AG08395 (cell line): ENCODE measurements at places on chromosomes 5 and 9.

DNA sequence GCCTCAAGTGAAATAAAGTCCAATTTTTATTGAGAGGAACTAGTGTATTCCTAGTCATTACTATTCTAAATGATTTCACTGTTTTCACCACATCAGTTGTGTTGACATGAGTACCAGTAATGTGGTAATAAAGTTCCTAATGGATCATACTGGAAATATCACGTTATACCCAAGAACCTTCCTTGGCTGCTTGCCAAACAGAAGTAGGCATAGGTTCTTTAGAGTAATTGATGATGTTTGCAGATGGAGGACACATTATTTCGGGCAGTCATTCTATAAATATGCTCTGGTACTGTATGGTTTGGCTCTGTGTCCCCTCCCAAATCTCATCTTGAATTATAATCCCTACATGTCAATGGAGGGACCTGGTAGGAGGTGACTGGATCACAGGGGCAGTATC, 15.1 kb downstream of the SNCAIP start:
- DNase-seq = no peak

DNA sequence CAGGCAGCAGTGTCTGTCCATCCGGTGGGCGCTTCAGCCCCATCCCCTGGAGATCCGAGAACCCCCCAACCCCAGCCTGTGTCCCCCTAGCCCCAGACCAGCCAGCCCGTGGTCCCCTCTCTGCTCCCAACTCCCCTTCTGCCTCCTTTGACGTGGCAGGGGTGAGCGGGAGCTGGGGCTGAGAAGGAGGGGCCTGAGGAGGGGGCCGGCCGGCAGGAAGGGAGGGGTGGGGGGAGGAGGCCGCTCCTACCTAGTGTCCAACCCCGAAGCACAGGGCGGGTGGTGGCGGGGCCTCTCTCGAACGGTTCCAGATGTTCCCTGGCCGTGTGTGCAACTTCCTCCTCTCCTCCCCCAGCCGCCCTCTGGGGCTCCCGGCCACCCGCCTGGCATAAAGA, 31.0 kb downstream of the GOLGA2 start:
- peak; percentile 92 for DNase-seq

DNA sequence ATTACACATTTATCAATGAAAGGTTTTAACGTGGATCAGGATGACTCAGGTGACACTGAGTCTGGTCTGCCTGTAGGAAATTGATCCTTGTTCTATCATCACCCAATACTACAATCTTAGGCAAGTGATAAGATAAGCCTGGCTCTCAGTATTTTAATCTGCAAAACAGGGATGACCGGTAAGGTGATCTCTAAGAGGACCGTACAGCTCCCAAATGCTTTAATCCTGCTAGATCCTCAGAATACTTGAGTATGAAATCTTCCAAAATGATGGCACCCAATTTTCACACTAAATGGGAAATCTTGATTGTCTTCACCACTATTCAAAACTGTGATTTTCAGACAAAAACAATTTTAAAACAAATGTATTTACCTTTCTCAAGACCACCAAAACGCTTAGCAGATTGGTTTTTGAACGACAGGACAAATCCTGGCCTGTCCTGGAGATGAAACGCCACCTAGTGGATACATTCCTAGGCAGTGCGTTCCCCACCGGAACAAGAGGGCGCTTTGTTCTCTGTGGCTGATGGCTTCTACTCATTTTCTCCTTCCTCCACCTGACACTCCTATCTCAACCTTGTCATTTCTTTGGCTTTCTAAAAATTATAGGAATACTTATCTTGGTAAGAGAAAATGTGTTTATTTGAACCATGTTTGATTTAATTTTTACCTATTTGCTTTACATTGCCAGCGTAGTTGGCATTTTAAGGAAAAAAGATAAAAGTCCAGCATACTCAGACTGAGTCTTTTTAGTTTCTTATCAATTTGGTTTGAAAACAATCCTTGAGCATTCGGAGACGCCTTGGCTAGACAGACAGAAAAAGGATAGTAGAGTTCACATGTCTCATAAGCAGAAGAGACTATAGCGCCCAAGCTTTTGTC, 41.2 kb upstream of the VCAN start:
- peak; percentile 54 for DNase-seq

DNA sequence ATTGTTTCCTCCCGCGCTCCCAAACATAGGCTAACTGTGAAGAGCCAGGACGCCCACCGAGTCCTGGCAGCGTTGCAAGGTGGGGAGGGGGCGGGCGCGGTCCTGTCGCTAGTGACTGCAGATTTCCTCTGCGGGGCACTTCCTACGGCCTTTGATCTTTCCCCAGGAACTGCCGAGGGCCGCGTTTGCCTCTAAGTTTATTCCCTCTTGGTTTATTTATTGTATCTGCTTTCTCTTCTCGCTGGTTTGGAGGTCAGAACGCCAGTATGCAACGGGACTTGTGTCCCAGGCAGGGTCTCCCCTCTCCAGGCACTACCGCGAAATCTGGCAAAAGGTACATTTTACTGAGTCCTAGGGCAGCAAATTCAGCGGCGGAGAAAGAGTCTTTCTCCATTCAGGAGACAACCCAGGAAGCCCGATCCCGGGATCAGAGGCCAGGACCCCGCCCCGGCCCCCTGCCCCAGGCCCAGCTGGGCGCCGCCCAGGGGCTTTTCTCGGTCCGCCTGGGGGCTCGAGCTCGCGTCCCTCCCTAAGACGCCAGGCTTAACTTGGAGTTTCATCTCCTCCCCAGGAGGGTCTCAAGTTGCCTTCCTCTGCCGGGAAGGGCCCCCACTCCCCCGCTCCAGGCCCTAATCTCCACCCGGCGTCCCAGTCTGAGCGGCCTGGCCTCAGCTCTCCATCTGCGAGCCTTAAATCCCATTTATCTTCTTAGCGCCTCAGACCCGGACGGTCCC, 884 bp upstream of the EGFLAM start:
- DNase-seq = no peak

- no peak for DNase-seq
Measured at GRCh38 chr9:131661568-131662288, 78.1 kb downstream of the RAPGEF1 start.

DNA sequence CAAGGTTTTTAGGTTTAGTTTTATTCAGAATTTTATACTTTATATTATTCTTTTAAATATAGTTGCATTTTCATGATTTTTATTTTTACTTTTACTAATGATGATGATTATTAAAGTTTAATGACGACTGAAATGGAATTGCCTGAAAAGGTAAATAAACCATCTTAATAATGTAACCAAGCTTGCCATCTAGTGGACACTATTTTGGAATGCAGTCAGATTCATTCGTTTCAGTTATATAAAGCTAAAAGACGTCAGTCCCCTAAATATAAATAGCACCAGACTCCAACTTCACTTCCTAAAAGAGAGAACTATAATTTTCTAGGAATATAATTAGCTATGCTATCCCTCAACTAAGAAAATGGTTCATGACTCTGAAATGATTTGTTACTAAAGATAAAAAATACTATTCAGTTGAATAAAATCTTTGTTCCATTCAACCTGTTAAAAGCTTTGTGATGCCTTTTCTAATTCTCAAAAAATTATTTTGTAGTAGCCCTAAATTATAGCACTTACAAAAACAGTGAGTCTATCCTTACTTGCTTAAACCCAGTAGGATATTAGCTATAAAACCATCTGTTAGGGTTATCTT, 19.9 kb downstream of the ABITRAM start:
- DNase-seq = peak; percentile 54

DNA sequence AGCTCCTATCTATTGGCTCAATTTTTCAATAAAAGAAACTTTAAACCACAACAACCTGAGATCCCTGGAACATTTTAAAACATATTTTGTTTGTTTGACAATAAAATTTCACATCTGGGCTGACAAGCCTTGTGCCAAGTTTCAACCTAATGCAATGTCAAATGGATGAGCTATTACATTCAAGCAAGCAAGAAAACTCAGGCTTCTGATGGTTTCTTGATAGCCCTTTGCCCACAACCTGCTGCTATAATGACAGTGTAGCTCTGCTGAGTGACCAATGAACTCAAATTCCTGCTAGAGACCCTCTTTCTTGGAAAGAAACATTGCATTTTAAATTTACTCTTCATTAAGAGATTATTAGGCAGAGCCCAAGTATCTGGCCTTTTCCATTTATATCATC, 472.9 kb downstream of the ARHGEF28 start:
- no peak for DNase-seq

- no peak for DNase-seq
Measured at GRCh38 chr9:73532985-73533384, 381.3 kb downstream of the ANXA1 start.

DNA sequence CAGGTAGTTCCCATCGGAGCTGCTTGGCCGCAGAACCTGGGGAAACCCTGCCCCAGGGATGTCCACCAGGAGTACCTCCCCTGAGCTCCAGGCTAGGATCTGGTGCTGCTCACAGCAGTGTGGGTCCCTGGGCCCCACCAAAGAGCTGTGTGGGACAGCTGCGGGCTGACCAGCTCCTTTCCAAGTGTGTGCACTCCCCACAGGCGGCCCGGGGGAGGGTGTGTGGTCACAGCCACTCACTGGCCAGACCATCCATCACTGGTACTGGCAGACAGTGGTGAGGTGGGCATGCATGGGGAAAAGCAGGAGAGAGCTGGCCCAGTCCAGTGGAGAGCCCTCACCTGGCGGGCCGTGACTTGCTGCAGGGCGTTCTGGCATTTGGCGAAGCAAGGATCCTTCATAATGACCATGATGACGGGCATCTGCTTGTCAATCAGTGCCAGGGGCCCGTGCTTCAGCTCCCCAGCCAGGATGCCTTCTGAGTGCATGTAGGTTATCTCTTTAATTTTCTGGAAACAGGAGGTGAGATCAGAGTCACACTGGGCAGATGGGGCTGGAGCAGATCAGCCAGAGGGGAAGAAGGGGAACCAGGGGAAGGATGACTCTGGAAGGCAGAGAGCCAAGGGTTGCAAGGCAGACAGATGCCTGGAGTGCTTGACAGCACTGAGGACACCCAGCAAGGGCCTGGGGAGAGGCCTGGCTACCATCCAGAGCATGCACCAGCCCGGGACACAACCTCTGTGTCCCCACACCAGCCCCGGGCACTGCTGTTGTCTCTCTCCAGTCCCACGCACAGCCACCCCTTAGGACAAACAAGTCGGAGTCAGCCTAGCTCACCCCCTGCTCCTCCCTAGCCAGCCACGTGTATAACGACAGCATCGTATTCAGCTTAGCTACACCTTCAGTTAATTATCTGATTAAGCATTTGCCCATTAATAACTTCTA, 12.8 kb upstream of the MAPK9 start:
- no peak for DNase-seq

- no peak for DNase-seq
Measured at GRCh38 chr9:127444283-127444920, 6.8 kb downstream of the RPL12 start.

DNA sequence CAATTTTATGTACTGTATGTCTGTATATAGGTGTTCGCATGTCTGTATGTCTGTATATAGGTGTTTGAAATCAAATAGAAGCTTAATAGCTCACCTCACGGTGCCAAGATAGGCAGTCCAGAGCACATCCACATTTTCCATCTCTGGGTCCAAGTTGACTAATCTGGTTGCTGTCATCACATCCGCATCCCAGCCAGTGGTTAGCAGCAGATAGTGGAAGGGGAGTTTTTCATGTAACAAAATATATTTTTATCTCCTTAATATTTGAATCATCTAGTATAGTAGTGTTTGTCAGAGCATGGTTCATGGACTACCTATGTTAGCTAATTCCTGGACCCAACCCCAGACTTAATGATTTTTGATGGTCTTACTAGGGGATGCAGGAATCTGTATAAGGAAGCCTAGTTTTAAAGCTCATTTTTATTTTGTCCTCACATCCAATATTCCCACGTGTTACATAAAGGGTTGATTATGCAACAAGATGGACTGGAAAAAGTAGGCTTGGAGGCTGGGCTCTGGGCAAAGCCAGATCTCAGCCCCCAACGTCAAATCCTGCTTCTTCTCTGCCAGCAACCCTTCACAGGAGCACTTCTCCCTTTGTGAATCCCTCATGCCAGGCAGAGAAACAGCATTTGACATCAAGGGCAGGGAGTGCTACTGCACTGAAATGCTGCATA, 219.7 kb downstream of the ZSWIM6 start:
- no peak for DNase-seq

DNA sequence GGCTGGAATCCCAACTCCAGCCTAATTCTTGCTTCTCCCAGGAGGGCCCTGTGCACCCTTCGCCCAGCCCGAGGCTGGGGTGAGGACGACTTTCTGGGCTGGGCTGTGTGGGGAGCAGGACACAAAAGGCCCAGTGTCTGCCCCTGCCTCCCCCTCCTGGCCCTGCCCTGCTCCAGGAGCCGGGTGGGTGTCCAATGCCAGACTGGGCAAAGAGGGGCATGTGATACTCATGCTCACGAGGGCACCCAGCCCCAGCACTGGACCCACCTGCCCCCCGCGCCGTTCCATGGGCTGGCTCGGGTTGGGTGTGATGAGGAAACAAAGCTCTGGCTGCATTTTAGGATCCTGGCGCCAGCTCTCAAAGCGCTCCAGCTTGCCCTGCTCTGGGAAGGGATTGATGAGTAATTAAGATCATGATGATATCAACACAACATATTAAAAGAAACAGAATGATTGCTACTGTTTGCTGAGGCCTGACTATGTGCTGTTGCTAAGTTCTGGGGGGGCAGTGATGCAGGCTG, 30.7 kb downstream of the LHX2 start:
- DNase-seq = no peak

DNA sequence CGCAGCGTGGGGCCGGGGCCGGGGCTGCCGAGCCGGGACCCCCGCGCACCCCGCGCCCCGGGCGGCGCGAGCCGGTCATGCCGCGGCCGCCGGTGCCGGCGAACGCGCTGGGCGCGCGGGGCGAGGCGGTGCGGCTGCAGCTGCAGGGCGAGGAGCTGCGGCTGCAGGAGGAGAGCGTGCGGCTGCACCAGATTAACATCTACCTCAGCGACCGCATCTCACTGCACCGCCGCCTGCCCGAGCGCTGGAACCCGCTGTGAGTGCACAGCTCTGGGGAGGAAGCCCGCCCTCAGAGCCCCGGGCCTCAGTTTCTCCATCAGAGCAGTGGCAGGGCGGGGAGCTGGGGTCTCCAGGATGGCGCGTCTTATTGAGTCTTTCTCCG, 335 bp downstream of the GALNT12 start:
- no peak for DNase-seq

- DNase-seq = no peak
Measured at GRCh38 chr9:88984543-88984883, 6.8 kb upstream of the S1PR3 start.

DNA sequence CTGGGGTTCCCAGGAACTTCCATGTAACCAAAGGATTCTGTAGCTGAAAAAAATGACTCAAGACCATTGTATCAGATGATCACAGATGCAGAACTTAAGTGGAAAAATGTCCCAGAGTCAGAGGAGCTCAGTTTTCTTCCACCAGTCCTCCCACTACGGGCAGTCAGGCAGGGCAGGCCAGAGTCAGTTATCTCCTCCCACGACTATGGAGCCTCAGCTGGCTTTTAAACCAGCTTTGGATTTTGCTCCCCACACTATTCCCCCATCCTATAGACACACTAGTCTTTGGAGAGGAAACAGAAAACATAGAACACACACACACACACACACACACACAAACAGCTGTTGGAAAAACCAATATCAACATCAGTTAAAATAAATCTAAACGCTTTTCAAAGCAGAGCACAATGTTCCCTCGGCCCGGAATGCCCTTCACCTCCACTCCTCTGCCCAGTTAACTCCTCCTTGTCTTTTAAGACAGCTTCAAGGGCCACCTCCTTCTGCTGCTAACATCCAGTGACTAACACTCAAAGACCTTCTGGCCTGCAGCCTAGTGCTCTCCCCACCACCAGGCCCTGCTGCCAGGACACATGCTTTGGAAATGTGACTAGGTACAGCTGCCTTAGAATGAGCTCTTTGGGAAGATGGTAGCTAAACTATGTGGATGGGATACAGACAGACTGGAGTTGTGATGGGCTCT, 56.8 kb downstream of the NIPAL4 start:
- DNase-seq = peak; percentile 94

- DNase-seq = no peak
Measured at GRCh38 chr5:91077623-91078022, 305.5 kb downstream of the ARRDC3 start.
